Neural progenitor cell (in vitro differentiated cells): ENCODE measurements at places on chromosomes 5 and 9. TPM values are rescaled to one million over a fixed set of nuclear protein-coding genes. Genes with fewer than 3 reads are reported as not detected.

DRD1 gene
- total RNA-seq: 0.09 TPM in 1 of 2 replicates, not detected in the other

SCGB3A2 gene
- total RNA-seq: not detected in 2 replicates

F2RL1 gene
- total RNA-seq: 9.3 and 10.6 TPM in 2 replicates

KIF12 gene
- 0.56 and 0.59 TPM in 2 replicates for total RNA-seq

PRDM12 gene
- total RNA-seq: not detected in 2 replicates

DNA sequence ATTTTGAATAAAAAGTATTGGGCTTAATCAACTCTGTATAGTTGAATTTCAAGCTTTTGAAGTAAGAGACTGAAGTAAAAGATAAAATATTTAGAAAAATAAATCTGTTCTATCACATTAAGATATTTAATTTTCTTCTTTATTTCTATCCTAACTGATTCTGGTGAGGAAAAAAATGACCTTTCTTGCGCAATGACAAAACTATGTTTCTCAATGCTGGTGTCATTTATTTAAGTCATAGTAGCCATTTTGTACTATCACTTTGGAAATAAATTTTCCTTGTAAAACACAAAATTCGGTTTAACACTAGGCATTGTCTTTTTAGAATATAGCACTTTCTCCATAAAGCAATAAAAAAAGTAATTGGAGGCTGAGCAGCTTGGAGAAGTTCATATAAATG lies 728.0 kb downstream of the CDH9 start:
- DNase-seq: no peak
- no peaks in the 10 kb centered on the region for H3K36me3 ChIP-seq
- no peaks in the 10 kb centered on the region for H3K4me1 ChIP-seq

GRCh38 chr5:6319116-6319515 lies 59.2 kb downstream of the MED10 start:
- H3K27me3 ChIP-seq: peaks cover 17% of the 10 kb centered on the region
- no peaks in the 10 kb centered on the region for H3K36me3 ChIP-seq
- no peaks in the 10 kb centered on the region for H3K4me1 ChIP-seq

DNA sequence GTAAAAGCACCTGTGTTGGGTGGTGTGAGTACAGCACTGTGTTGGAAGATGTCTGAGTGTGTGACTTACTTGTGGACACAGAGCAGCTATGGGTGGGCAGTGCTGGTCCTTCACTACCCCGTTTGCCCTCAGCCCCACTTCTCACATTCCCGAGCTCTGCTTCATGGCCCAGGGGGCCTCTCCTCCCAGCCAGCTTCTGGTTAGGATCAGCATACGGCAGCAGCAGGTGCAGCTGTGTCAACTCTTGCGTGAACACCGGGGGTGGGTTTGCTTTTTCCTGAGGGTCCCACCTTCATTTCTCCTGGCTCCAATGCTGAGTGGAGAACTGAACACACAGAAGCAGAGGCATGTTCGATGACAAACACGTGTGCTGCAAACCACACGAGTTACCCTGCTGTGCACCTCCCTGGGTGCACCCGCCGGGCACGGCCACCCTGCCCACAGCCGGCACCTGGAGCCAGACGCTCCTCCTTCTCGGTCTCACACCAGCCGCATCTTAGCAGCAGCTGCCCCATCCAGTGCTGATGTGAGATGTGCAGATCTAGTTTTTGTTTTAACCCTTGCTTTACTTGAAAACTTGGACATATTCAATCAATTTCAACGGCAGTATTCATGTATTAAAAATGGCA lies 14.9 kb upstream of the SLC6A3 start:
- no peak overlapping the region for H3K27ac ChIP-seq
- no peak overlapping the region for H3K4me3 ChIP-seq
- H3K27me3 ChIP-seq: no peaks in the 10 kb centered on the region
- no peak for DNase-seq
- H3K4me1 ChIP-seq: no peaks in the 10 kb centered on the region

DNA sequence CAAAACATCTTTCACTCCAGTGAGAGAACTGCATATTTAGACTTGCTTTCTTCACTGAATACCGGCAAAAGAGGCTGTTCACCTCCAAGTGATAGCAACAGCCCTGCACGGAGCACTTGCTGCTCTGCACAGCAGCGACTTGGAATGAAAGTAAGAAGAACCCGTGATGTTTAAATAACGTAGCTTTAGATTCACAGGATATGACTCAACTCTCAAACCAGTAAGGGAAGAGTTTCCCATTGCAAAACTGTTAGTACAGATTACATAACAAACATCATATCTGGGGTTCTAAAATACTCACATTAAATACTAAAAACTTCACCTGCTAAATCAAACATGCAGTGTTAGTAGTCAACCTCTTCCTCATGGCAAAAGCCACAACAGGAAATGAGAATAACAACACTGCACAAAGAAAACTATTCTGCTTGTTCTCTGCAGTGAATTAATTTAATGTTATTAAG lies 203.4 kb downstream of the MCTP1 start:
- H3K4me3 ChIP-seq: no peak overlapping the region
- peak; percentile 21 for DNase-seq

- H3K36me3 ChIP-seq: no peaks in the 10 kb centered on the region
- peak; percentile 6 for DNase-seq
- no peak overlapping the region for H3K27ac ChIP-seq
- H3K4me3 ChIP-seq: no peak overlapping the region
- no peaks in the 10 kb centered on the region for H3K4me1 ChIP-seq
Observed at GRCh38 chr5:164119806-164120447, 614.5 kb downstream of the MAT2B start.

DNA sequence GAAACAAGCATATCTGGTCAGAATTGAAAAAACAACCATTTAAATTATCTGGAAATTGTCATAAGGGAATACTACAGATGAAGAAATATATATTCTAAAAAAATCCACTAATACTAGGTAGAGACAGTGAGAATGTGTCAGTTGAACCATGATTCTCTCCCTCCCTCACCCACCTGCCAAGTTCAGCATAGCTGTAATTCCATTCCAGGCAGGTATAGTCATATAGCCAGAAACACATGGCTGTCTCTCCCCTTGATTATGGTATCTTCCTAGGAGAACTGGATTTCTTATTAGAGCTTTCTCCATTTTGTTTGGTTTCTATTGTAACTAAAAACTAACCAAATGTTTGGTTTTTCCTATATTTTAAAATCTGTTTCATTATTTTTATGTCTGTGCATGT lies 509.2 kb downstream of the CDH10 start:
- H3K4me3 ChIP-seq: no peak overlapping the region
- H3K36me3 ChIP-seq: no peaks in the 10 kb centered on the region
- H3K4me1 ChIP-seq: no peaks in the 10 kb centered on the region
- H3K27ac ChIP-seq: no peak overlapping the region
- no peak for DNase-seq

GRCh38 chr9:129282731-129283211 lies 104.7 kb upstream of the IER5L start:
- H3K27ac ChIP-seq: no peak overlapping the region
- H3K4me3 ChIP-seq: no peak overlapping the region
- H3K27me3 ChIP-seq: no peaks in the 10 kb centered on the region
- peaks cover 30% of the 10 kb centered on the region for H3K4me1 ChIP-seq
- H3K36me3 ChIP-seq: no peaks in the 10 kb centered on the region

GRCh38 chr5:151345187-151345807 lies 2.1 kb downstream of the SLC36A2 start:
- DNase-seq: peak; percentile 27
- H3K36me3 ChIP-seq: no peaks in the 10 kb centered on the region
- peaks cover 66% of the 10 kb centered on the region for H3K27me3 ChIP-seq
- H3K4me3 ChIP-seq: peak overlapping the region; percentile 25
- H3K4me1 ChIP-seq: peaks cover 45% of the 10 kb centered on the region
- H3K27ac ChIP-seq: no peak overlapping the region

GRCh38 chr5:97425511-97425910 lies 242.5 kb upstream of the RIOK2 start:
- peak; percentile 53 for DNase-seq
- H3K36me3 ChIP-seq: no peaks in the 10 kb centered on the region
- H3K4me1 ChIP-seq: no peaks in the 10 kb centered on the region
- H3K27ac ChIP-seq: no peak overlapping the region

GRCh38 chr5:124460642-124461041 lies 285.8 kb downstream of the ZNF608 start:
- no peak overlapping the region for H3K4me3 ChIP-seq
- no peak overlapping the region for H3K27ac ChIP-seq
- peaks cover 56% of the 10 kb centered on the region for H3K4me1 ChIP-seq
- H3K36me3 ChIP-seq: no peaks in the 10 kb centered on the region
- DNase-seq: no peak
- no peaks in the 10 kb centered on the region for H3K27me3 ChIP-seq

DNA sequence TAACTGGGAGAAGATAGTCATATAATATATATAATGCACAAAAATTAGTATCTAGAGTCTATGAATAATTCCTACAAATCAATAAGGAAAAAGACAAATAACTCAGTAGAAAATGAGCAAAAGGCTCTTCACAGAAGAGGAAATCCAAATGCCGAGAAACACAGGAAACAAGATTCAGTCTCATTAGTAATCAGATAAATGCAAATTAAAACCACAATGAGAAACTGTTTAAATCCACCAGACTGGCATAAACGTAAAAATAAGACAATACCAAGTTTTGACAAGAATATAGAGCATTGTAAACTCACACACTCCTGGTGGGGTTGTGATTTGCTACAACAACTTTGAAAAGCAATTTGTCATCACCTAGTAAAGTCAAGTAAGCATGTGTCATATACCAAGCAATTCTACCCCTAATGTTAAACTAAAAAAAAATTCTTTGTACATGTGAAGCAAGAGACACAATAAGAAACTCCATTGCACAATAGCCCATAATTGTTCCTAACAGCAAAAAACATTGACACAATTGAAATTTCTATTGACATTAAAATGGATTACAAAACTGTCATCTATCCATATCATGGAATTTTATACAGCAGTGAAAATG lies 21.0 kb upstream of the UBLCP1 start:
- peaks cover 37% of the 10 kb centered on the region for H3K27me3 ChIP-seq
- H3K27ac ChIP-seq: no peak overlapping the region
- H3K4me3 ChIP-seq: no peak overlapping the region
- DNase-seq: no peak
- H3K36me3 ChIP-seq: no peaks in the 10 kb centered on the region

GRCh38 chr9:93295031-93295430 lies 111.1 kb downstream of the WNK2 start:
- peaks cover 2% of the 10 kb centered on the region for H3K4me1 ChIP-seq
- H3K27me3 ChIP-seq: no peaks in the 10 kb centered on the region
- H3K36me3 ChIP-seq: no peaks in the 10 kb centered on the region
- DNase-seq: no peak
- no peak overlapping the region for H3K27ac ChIP-seq

DNA sequence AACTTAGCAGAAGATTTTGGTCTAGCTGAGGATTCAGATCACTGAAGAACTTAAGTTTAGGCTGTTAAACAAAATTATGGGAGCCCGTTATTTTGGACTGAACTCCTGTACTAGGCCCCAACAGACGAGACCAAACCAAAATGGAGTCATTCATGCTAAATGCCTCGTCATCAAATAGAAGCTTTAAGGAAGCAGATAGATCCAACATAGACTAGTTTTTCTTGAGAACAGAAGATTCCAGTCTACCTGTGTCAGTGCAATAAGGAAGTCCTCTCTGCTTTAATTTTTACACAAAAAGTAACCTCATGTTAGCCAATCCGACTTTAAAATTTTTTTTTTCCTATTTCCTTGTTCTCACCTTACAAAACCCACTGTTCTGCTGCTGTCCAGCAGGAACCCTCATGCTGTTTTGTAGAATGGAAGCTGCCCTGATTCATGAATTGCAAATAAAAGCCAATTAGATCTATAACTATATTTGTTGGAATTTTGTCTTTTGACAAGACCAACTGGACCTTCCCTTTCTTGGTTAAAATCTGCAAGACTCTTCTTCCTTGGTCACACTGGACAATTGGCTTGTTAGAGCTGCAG lies 29.0 kb upstream of the GOLM1 start:
- H3K27me3 ChIP-seq: no peaks in the 10 kb centered on the region
- H3K4me1 ChIP-seq: peaks cover 20% of the 10 kb centered on the region
- no peak overlapping the region for H3K4me3 ChIP-seq

GRCh38 chr9:77464661-77465060 lies 183.5 kb downstream of the GNA14 start:
- DNase-seq: no peak
- H3K27me3 ChIP-seq: no peaks in the 10 kb centered on the region
- H3K36me3 ChIP-seq: no peaks in the 10 kb centered on the region
- H3K4me3 ChIP-seq: no peak overlapping the region

DNA sequence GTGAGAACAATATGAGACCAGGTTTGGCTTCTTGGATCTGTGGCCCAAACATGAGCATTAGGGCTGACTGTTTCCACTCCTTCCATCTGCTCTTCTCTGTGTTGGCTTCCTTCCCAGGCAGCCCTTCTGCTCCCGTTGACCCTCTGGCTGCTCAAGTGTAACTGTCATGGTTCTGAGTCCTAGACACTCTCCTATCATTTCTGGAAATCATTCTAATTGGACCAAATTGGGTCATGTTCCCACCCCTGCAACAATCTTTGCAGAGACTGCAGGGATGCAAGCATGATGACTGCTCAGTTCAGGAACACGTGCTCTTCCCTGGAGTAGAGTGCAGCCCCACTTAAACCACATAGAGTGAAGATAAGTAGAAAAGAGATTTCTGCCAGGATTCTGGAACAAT lies 741.4 kb downstream of the TAF11L14 start:
- H3K27me3 ChIP-seq: no peaks in the 10 kb centered on the region
- no peak overlapping the region for H3K27ac ChIP-seq
- no peaks in the 10 kb centered on the region for H3K36me3 ChIP-seq
- no peak overlapping the region for H3K4me3 ChIP-seq
- H3K4me1 ChIP-seq: peaks cover 3% of the 10 kb centered on the region

- H3K4me1 ChIP-seq: no peaks in the 10 kb centered on the region
- no peak overlapping the region for H3K27ac ChIP-seq
- no peaks in the 10 kb centered on the region for H3K27me3 ChIP-seq
Observed at GRCh38 chr9:82447343-82447742, 458.8 kb downstream of the SPATA31D1 start.

- H3K36me3 ChIP-seq: no peaks in the 10 kb centered on the region
- no peaks in the 10 kb centered on the region for H3K27me3 ChIP-seq
- H3K4me1 ChIP-seq: peaks cover 8% of the 10 kb centered on the region
- H3K27ac ChIP-seq: no peak overlapping the region
Observed at GRCh38 chr5:159802661-159803060, 113.6 kb upstream of the ADRA1B start.

- DNase-seq: no peak
- no peak overlapping the region for H3K4me3 ChIP-seq
- no peaks in the 10 kb centered on the region for H3K36me3 ChIP-seq
- no peaks in the 10 kb centered on the region for H3K4me1 ChIP-seq
- no peaks in the 10 kb centered on the region for H3K27me3 ChIP-seq
Observed at GRCh38 chr9:4540425-4540824, 50.2 kb downstream of the SLC1A1 start.

- no peaks in the 10 kb centered on the region for H3K36me3 ChIP-seq
- no peaks in the 10 kb centered on the region for H3K4me1 ChIP-seq
- no peak overlapping the region for H3K27ac ChIP-seq
- H3K27me3 ChIP-seq: no peaks in the 10 kb centered on the region
- no peak for DNase-seq
Observed at GRCh38 chr9:95139126-95139525, 178.4 kb downstream of the FANCC start.

GRCh38 chr9:91843623-91844148 lies 106.3 kb downstream of the ROR2 start:
- peak overlapping the region; percentile 30 for H3K27ac ChIP-seq
- no peaks in the 10 kb centered on the region for H3K27me3 ChIP-seq
- DNase-seq: peak; percentile 60
- H3K4me3 ChIP-seq: no peak overlapping the region
